MM.1S (cell line): ENCODE measurements at places on chromosomes 1 and 21.

- no peak for DNase-seq
Measured at GRCh38 chr1:29969576-29969975, 733.3 kb downstream of the PTPRU start.

- DNase-seq: no peak
Measured at GRCh38 chr1:186865857-186866256, 37.1 kb downstream of the PLA2G4A start.

DNA sequence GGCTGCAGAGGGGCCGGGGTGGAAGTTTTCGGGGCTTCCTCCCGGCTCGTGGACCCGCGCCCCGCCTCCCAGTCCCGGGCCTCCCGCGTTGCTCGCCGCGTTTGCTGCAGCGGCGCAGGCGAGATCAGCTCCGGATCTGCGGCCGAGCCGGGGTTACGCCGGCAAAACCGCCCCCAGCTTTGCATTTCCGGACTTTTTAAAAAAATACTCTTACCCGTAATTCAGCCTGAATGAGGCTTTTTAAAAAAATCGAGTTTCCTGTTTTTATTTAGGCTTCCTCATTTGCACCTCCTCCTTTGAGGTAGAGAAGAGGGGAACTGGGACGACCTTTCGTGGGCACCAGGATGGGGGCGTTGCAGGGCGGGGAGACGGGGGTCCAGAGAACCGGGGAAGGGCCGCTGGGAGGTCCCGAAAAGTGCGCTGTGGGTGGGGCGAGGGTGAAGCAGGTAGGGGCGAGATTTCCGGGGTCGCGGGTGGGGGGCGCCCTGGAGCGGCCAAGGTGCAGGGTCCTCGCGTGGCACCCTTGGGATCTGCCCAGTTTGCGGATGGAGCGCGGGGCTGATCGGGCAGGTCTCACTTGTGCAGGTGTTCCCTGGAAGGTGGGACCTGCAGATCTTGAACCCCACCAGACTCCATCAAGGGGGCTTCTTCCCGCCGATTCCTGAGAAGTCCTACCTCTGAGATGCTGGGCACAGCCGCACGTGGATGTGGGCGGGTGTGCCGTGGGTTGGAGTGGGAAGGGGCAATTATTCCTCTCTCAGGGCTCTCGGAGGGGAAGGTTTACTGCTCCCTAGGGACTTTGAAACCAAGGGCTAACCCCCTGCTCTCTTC lies 1.1 kb downstream of the PIK3CD start:
- DNase-seq: no peak

GRCh38 chr1:90704817-90705216 lies 12.3 kb downstream of the BARHL2 start:
- DNase-seq: no peak

GRCh38 chr1:206895325-206895724 lies 1.9 kb upstream of the IL24 start:
- no peak for DNase-seq

- DNase-seq: no peak
Measured at GRCh38 chr1:153357853-153358690, at the start of gene S100A9. S100A9 (plus strand) TSS chr1:153357854; CDS start chr1:153358284, 430 bp downstream.

DNA sequence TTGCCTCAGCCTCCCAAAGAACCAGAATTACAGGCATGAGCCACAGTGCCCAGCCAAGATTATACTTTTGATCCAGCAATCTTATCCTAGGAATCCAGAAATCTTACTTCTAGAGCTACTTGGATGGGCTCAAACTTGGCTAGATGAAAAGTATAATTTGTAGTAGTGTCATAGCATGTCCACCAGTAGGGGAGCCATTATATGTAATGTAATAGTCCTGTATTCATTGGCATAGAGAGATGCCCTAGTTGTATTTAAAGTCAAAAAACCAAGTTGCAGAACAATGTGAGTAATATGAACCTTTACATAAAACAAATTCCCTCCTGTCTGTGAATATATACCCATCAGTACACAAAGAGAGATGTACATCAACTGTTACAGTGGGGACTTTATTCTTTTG lies 83.9 kb downstream of the NOS1AP start:
- DNase-seq: no peak

- DNase-seq: no peak
Measured at GRCh38 chr1:92909321-92909720, 51.9 kb downstream of the DIPK1A start.

DNA sequence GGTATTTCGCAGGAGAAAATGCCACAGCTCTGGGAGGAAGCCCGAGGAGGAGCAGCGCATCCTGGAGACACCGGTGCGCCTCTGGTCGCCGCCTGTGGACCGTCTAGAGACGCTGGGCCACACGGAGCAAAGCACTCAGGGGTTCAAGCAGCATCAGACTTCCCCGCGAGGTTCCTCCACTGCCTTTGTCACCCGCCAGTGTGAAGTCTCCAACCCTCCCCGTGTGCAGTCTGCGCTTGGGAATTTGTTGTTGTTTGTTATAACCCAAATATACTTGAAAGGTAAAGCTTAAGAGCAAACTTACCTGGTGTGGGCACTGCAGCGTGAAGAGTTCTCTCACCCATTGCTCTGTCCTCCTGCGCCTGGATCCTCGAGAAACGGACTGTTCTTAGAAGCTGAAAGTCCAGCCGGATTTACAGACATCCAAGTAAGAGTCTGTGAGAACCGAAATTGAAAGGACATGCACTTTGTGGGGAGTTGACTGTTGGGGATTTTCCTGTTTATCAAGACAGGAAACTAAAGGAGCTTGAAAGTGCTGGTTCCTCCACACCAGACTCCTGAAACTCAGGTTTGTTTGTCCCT lies at the start of gene GBP4:
GBP4 (minus strand) TSS at position 452 of the 582 bp plus-strand sequence; CDS start at position 344, 108 bp downstream.
- DNase-seq: peak; percentile 70

GRCh38 chr1:84687714-84688462 lies 2.4 kb downstream of the SSX2IP start:
- no peak for DNase-seq

DNA sequence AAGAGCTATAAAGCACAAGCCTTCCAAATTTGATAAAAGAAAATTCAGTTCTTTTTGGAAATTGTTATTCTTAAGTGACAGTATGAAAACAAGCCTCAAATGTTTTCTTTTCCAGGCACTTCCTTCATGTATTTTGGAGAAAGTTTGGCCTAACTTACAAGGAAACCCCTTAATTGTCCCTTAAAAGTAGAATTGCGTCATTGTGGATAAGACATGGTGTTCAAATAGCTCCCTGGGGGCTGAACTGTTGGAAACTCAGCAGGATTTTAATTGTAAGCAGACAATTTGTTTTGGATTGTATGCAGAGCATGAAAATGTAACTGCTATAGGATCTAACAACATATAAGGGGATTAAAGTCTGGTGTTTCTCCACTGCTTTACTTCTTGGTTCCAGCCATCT lies 35.4 kb upstream of the FGGY start:
- no peak for DNase-seq

DNA sequence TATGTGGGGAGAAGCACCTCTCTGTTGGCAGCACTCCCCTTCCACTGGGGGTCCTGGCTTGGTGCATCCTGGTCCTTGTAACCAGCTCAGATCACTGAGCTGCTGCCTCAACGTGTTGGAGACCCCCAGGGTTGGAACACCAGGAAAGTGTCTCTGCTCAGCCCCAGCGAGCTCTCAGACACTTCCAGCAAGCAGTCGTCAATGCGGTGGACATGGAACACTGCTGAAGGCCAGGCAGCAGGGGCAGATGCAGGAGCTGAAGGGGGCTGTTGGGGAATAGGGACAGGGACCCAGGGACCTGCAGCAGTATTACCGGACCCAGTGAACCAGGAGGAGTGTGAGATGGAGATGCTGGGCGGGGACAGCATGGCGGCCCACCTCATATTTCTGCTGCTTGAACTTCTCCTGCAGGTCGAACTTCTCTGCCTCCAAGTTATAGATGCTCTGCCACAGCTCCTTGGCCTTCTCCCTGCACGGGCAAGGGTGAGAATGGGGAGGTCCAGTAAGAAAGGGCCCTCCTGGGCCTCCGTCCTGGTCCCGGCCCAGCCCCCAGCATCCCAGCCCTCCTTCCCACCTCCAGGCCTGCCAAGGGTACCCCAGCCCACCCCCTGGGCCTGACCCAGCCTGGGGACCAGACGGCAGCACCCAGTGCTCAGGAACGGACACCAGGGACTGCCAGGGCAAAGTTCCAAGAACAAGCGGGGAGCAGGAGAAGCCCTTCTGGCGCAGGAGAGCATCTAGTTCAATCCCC lies 16.4 kb downstream of the TNNT2 start:
- no peak for DNase-seq

GRCh38 chr1:44801491-44802305 lies 1.5 kb downstream of the PLK3 start:
- DNase-seq: no peak

DNA sequence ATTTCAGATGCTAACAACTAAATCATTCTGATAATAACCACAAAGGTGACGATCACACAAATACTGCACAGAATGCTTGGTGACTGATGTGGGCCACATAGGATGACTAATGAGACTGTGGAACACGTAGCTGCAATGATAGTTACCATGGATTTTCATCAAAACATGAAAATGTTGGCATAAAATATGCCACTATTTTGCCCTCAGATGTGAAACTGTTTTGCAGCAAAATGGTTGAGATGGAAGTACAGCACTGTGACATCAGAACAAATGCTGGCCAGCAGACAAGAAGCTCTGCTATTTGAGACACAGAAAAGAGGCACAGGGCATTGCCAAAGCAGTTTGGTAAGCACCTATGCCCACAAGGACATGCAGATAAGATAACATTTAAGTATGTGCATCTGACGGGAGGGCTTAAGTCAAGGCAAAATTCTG lies 83.8 kb downstream of the NIBAN1 start:
- no peak for DNase-seq

DNA sequence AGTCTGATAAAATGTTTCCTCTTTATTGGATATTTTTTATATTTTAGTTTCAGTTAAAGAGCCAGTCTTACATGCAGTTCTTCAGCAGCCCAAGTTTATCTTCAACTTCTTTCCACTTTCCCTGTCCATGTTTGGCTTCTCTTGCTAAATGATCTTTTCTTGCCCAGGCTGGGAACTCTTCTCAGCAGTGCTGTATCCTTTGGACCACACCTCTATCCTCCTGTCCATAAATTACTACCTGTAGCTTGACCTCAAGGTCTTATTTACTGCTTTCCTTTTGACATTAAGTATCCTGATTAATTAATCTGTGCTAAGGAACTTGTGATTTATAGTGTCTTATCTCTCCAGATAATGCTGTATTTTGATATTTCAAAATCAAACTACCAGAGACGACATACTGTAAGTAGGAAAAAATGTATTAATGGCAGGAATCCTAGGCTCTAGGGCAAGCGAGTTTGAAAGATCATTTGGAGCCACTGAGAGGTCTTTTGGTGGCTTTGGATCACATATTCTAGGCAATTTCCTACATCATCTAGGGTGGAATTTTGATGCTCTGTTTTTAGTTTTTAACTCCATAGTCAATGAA lies 20.5 kb upstream of the PDC start:
- no peak for DNase-seq

DNA sequence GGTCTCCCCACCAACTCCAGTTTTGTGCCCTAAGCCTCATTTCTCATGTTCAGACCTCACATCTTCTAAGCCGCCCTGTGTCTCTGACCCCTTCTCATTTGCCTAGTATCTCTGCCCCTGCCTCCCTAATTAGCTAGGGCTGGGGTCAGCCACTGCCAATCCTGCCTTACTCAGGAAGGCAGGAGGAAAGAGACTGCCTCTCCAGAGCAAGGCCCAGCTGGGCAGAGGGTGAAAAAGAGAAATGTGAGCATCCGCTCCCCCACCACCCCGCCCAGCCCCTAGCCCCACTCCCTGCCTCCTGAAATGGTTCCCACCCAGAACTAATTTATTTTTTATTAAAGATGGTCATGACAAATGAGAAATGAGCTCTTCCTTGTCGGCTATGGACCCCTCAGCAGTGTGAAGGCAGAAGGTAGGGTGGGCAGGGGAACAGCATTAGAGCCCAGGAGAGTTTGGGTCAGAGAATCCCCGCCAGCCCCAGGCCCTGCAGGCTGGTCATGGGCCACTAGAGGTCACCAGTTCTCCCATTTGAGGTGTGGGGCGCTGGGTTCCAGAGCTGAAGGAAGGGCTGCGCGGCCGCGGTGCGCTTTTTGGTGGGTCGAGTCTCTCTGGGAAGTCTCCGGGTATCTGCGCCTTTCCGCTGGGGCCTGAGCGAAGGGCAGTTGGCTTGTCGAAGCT lies 11.5 kb downstream of the ADAMTSL4 start:
- peak; percentile 97 for DNase-seq

GRCh38 chr1:156903328-156904091 lies 10.0 kb downstream of the PEAR1 start:
- DNase-seq: no peak

GRCh38 chr1:171263901-171264300 lies 15.6 kb downstream of the FMO1 start:
- no peak for DNase-seq

DNA sequence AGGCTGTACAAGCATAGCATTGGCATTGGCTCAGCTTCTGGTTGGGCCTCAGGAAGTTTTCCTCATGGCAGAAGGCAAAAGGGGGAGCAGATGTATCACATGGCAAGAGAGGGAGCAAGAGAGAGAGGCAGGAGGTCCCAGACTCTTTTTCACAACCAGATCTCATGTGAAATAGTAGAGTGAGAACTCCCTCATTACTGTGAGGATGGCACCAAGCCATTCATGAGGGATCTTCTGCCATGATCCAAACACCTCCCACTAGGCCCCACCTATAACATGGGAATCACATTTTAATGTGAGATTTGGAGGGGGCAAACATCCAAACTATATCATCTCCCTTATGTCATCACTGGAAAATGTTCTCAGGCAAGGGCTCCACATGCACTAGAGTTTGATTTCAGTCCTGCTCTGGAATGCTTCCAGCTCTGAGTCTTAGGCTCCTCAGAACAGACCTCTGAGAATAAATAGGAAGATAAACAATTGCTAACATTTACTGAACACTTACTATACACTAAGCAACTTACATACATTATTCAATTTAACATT lies 39.4 kb upstream of the VTCN1 start:
- DNase-seq: no peak
